Nephron progenitor cell (in vitro differentiated cells): ENCODE measurements at places on chromosomes 6 and 20.
A peak's percentile ranks its signal among the peaks of the same experiment; 100 is the strongest.

GRCh38 chr6:40930555-40930954 is 108.5 kb downstream of the UNC5CL start:
- H3K4me3 ChIP-seq = no peak overlapping the region
- no peak for DNase-seq
- no peak overlapping the region for H3K27ac ChIP-seq
- H3K4me1 ChIP-seq = peaks cover 36% of the 10 kb centered on the region

- no peaks in the 10 kb centered on the region for H3K27me3 ChIP-seq
- no peak overlapping the region for H3K27ac ChIP-seq
- H3K4me1 ChIP-seq = peaks cover 42% of the 10 kb centered on the region
- DNase-seq = no peak
- H3K4me3 ChIP-seq = no peak overlapping the region
These were observed 224.5 kb downstream of the GMDS start for GRCh38 chr6:2020909-2021308.

DNA sequence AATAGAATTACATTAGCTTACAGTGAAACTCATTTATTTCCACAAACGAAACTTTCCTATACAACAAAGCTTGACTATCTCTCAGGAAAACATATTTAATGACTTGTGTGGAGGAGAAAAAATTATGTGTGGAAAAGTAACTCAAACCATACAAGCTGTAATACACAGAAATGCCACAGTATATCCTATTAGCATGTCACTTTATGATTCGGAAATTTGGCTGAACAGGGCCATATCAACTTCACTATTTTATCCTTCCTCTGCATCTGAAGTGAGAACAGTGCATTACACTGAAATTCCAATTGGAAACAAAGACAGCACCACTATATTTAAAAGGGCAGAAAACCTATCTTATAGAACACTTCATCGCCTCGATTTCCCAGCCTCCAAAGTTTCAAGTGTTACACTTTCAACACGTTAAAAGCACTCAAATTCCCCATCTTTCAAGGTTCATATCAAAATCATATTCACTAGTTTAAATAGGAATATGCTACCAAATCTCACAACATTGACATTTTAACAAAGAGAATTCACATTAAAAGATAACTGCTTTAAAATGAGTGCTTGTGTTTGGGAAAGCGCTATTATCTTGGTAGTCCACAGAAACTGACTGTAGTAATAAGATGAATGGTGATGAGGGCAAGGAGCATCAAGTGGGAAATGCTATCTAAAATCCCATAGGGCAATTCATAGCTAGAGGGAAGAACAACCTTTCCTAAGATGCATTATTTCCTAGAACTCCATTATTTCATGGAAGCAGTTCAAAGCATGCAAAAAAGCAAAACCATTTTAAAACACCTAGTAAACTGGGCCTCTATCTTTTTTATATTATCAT is 1.8 kb downstream of the REV3L start:
- no peaks in the 10 kb centered on the region for H3K27me3 ChIP-seq
- no peaks in the 10 kb centered on the region for H3K36me3 ChIP-seq
- peak overlapping the region; percentile 98 for H3K27ac ChIP-seq
- H3K4me3 ChIP-seq = peak overlapping the region; percentile 93

GRCh38 chr6:15588971-15589634 is 73.7 kb downstream of the DTNBP1 start:
- no peaks in the 10 kb centered on the region for H3K27me3 ChIP-seq
- no peaks in the 10 kb centered on the region for H3K36me3 ChIP-seq
- DNase-seq = no peak
- peaks cover 9% of the 10 kb centered on the region for H3K4me1 ChIP-seq

GRCh38 chr6:112188906-112189305 is 65.5 kb downstream of the LAMA4 start:
- peak overlapping the region; percentile 20 for H3K4me3 ChIP-seq
- peaks cover 77% of the 10 kb centered on the region for H3K4me1 ChIP-seq

GRCh38 chr20:51910321-51911050 is 108.2 kb upstream of the SALL4 start:
- H3K4me3 ChIP-seq = peak overlapping the region; percentile 41
- peaks cover 59% of the 10 kb centered on the region for H3K4me1 ChIP-seq
- no peak for DNase-seq
- H3K27ac ChIP-seq = peak overlapping the region; percentile 95
- peaks cover 4% of the 10 kb centered on the region for H3K27me3 ChIP-seq
